ENCODE measurements at places on chromosomes 13 and 19.

DNA sequence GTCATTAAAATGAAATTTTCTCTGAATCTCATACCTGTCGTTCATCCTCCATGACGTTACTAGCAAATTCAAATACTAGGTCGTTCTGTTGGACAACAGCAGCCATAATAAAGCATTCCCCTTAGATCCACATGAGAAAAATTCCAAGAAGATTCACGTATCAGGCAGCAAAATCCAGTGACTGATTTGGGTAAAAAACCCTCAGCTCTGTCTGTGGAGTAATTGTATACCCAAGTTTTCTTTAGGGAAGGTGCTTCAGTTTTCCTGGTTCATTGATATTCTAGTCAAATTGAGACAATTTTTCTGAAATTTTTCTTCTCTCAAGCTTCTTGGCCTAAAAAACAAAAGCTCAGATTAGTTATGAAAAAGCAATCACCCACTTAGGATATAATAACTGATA lies 37.2 kb downstream of the ELF1 start:
- no peak for DNase-seq

GRCh38 chr19:15173746-15174404 lies 26.9 kb downstream of the NOTCH3 start:
- no peak for DNase-seq

- DNase-seq = no peak
Observed at GRCh38 chr19:46270521-46271256, 26.2 kb upstream of the HIF3A start.

GRCh38 chr13:46507981-46508380 lies 45.0 kb upstream of the LRCH1 start:
- no peak for DNase-seq

GRCh38 chr19:16824658-16825311 lies 4.4 kb upstream of the SIN3B start:
- DNase-seq = no peak

GRCh38 chr19:29724746-29725145 lies 9.7 kb upstream of the C19orf12 start:
- no peak for DNase-seq

- DNase-seq = no peak
Observed at GRCh38 chr13:23107665-23108064, 73.1 kb upstream of the SGCG start.

DNA sequence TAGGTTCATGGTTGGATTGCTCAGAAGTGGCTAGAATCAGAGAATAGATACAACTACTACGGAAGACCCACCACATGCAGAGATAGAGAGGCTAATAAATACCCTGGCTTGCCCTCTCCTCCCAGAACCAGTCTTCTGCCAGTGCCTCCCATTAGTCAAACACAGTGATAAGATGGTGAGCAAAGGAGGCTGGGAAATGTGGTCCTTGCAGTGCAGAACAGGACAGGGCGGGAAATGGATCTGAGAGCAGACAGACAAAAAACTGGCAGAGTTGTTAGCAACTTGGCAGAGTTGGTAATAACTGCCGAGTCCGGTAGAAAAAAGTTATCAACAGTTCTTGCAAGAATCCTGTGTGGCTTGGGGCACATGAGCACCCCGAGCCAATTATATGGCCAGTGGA lies 8.7 kb downstream of the KLK1 start:
- DNase-seq = no peak

DNA sequence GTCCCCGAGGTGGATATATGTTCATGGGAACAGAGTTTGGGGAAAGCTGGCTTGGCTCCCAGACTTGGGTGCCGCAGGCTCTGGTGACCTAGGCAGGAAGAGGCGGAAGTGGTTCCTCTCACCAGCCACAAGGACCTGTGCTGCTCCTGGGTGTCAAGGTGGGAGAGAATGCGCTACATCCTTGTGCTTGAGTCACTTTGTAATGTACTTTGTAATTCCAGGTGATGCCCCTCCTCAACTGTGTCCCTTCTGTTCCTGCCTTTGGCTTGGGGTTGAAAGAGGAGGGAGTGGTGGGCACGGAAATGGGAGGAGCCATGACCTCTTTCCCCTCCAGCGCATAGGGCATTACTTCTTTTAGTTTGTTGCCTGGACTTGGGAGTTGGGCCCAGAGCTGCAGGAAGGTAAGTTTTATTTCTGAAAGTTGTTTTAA lies 10.9 kb downstream of the GARRE1 start:
- no peak for DNase-seq

- DNase-seq = peak; percentile 47
Observed at GRCh38 chr13:102846261-102847015, 606 bp downstream of the ERCC5 start.

DNA sequence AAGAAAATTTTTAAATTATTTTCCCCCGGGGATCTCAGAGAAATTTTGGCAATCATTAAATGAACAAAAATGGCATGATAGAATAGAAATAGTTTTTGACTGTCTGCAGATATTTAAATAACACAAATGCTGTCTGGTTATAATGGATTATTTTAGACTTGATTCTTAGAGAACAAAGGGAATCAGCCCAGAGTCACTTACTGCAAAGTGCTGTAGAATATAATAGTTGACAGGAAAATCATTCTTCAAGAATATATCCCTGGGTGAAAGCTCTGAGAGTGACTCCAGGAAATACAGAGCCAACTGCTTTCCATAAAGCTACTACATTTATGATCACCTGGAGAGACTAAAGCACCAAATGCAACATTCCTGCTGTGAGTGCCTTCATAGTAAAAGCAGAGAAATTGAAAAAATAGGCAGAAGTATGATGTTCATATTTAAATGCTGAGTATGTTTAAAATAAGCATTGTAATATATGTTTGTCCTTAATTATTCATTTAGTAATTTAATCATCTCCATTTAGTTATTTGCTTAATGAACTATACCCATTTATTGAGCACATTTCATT lies 1765.8 kb downstream of the SLITRK1 start:
- DNase-seq = no peak

- no peak for DNase-seq
Observed at GRCh38 chr19:38211766-38212165, 12.3 kb downstream of the DPF1 start.

GRCh38 chr19:15292140-15292539 lies 40.2 kb downstream of the BRD4 start:
- no peak for DNase-seq

DNA sequence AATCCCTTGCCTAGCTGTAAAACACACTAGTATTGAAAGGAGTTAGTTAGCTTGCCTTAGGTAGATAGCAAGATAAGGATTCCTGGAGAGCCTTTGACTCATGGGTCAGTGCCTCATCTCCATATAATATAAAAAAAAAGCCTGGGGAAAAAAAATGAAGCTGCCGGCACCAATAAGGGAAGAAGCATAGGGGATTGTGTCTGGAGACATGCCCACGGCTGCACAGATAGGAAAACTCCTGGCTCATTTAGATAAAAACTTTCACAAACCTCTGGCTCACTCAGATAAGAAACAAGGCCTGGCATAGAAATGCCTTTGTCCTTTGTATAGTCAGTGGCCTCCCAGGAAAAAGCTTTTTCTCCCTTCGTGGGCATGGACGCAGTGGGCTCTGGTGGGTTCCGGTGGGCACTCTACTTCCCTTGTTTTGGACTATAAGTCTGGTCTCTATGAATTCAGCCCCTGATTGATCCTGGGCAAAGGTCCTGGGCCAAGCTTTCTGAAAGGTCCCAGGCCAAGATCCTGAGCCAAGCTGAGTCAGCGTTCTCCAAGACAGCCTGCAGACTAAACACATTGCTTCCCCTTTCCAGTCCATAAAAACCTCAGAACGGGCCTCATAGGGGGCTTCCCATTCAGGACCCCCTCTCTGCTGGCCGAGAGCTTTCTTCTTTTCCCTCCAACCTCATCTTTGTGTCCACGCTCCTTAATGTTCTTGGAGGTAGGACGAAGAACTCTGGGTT lies 4.9 kb upstream of the OR7A17 start:
- DNase-seq = no peak

GRCh38 chr13:43653395-43653794 lies 133.4 kb downstream of the ENOX1 start:
- DNase-seq = no peak

DNA sequence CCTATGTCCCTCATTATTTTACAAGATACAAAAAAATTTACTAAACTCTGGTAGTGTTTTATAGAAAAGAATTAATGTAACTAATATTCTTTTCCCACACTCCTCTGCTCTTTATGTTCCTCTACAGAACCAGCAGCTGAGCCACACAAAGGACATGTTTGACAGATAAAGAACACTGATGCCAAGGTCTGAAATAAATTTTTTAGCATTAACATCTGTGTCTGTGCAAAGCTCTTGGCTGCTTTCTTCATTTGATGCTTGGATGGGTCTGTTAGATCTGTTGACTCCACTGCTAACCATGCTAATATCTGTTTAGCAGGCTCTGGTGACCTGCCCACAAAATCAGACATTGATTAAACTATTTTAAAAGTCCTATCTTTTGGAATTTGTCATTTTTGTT lies 2363.8 kb downstream of the PCDH9 start:
- DNase-seq = no peak

- no peak for DNase-seq
Observed at GRCh38 chr19:1987197-1988187, 28.0 kb downstream of the BTBD2 start.

GRCh38 chr13:22235285-22235949 lies 564.5 kb downstream of the FGF9 start:
- DNase-seq = peak; percentile 6

DNA sequence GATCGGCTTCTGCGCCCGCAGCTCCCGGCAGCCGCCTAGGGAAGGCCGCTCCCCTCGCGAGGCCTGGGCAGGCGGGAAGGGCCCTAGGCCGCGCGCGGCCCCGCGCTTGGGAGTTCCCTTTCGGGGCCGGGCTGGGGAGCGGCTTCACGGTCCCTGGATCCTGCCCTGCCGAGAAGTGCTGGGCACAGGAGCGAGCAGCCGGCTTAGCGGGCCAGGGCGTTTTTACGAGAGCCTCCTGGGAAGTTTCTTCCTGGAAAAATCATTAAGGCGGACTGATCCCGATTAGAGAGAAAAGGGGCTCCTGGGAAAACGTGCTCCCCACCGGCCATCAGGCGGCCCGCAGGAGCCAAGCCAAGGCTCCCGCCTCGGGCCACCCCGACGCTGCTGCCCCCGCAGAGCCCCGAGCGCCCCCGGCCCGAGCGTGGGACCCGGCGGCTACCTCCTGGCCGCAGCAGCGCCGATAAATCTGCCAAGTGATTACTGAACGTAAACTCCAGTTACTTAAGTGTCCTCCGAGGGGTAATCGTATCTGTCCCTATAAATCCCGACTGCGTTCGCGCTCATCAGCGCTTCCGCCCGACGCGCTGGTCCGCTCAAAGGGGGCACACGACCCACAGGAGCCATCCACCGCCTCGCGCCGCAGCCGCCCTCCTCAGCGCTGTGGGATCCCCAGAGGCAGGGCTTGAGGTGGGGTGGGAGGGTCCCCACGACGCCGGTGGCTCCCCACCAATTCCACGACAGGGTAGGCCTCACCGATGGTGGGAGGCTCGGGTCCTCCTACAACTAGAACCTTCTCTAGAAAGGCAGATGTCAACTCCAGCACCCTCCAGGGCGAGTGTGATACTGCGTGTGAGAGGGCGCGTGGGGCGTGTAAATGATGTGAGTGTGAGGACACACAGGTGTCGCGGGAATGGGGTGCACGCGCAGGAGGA lies 2.8 kb downstream of the ZIC5 start:
- no peak for DNase-seq

- DNase-seq = no peak
Observed at GRCh38 chr13:93226623-93227279, at the start of gene GPC6. TSS of gene GPC6 (plus strand) at chr13:93226807.

DNA sequence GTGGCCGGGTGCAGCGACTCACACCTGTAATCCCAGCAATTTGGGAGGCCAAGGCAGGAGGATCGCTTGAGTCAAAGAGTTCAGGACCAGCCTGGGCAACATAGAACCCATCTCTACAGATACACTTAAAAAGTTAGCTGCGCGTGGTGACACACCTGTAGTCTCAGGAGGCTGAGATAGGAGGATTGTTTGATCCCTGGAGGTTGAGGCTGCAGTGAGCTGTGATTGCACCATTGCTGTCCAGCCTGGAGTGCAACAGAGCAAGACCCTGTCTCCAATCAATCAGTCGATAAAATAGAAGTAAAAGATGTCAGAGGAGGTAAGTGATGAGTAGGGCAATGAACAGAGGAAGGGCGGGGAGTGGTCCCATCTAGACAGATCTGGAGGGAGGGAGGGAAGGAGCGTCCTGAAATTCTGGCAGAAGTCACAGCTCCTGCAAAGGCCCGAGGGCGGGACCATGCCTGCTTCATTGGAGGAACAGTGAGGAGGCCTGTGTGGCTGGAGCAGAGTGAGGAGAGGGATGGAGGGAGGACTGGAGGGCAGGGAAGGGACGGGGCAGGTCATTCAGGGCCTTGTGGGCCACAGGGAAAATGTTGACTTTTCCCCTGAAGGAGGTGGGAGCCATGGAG lies 9.7 kb downstream of the SMIM24 start:
- no peak for DNase-seq

GRCh38 chr13:45232591-45232990 lies 31.7 kb upstream of the KCTD4 start:
- no peak for DNase-seq

DNA sequence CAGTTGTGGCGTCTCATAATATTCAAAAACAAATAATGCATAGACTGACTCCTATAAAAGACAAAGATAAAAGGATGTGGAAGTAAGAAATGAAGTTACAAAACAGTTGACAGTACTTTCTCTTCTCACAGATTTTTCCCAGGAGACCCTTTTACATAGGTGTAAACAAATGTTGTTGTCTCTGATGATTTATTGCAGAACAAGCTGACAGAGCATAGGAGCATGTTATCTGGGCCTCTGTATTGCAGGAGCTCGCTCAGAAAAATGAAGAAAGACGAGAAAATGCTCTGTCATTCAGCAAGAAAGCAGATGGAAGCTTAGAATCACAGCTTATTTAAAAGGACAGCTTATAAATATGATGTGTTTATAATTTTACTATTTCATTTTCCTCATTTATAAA lies 353.6 kb upstream of the GPC6 start:
- no peak for DNase-seq

GRCh38 chr13:29362849-29363604 lies 232.5 kb downstream of the SLC7A1 start:
- DNase-seq = peak; percentile 33

- DNase-seq = no peak
Observed at GRCh38 chr19:2120821-2121220, 24.1 kb downstream of the IZUMO4 start.

DNA sequence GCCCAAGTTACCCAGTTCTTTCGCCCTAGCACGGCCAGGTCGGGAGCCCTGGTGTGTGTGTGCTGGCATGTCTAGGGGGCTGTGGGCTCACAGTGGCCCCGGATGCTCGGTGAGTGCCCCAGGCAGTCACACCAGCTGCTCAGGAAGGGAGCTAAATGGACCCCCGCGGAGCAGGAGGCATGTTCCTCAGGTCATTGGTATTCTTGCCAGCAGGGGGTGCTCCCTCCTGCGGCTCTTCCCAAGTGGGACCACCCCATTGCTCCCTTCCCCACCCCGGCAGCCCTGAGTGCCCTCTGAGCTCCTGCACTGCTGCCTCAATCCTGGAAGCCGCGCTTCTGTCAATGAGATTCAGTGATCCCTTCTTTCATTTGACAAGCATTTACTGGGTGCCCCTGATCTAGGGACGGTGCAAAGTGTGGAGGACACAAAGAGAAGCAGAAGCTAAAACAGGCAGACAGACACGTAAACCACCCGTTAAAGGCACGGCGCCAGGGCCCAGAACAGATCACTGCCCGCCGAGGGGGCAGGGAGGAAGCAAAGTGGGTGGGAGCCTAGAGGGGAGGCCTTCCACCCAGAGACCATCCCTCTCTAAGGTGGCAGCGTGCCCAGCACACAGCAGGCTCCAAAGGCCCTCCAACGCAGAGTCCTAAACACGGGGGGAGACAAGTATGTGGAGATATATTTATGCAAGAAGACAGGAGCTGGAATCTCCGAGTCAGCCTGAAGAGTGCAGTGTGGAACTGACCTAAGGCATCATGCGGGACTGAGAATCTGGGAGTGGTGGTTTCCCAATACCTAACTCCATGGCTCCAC lies 5.2 kb upstream of the ADPRHL1 start:
- no peak for DNase-seq

- no peak for DNase-seq
Observed at GRCh38 chr19:1285737-1286360, at the start of gene EFNA2. TSS of gene EFNA2 (plus strand) at chr19:1285873. CDS start at chr19:1286169, 296 bp downstream.
